ENCODE measurements at places on chromosomes 16 and 17.

- no peak for DNase-seq
Measured at GRCh38 chr17:73936908-73937627, 266.4 kb upstream of the RPL38 start.

- no peak for DNase-seq
Measured at GRCh38 chr16:86180244-86180643, 281.3 kb downstream of the IRF8 start.

DNA sequence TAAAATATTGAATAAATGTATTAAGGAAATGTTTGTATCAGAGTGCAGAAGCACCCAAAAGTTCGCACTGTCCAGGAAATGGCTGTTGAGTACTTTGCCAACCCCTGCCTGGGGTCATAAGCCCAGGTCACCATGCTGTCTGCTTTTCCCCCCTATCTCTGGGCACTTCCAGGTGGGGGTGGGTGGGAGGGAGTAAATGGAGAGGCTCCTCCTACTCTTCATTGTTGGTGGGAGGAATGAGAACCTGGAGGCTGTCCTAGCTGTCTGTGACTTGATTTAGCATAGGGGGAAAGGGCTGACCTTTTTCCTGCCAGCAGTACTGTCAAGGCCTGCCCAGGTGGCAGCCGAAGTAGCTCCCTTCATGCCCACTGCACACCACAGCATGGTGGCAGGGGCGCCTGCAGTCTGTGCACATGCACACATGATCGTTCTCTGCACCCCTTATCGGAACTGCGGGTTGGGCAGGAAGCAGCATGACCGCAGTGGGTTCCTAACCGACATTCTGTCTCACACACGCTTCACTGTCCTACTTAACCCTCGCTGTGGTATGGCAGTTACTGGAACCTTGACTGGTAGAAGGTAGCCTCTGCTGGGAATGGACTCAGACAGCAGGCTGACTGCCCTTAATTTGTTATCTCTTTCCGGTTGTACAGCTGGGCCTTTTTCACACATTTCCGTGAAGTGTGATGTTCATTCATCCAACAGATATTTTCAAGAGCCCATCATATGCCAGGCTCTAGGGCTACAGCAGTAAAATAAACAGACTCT, 41.5 kb downstream of the LDHD start:
- no peak for DNase-seq

DNA sequence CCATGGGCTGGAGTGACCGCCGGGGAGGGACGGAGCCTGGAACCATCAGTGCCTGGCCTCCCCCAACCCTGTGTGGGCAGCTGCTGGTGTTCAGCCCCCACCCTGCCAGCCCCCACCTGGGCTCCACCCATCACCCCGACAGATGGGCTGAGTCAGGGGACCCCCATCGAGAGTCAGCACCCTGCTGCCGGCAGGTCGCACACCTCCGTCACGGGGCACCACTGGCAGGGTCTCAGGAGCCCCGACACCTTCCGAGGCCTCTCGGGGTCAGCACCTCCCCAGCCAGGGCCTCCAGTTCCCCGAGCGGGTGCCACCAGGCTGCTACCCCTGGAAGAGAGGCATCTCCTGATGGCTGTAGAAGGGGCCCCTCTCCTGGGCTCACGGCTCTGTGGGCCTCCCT, 38.3 kb upstream of the ACSF3 start:
- no peak for DNase-seq

GRCh38 chr16:21600031-21600773, 825 bp downstream of the METTL9 start:
- DNase-seq = peak; percentile 49

- no peak for DNase-seq
Measured at GRCh38 chr17:73799781-73800627, 155.8 kb upstream of the SDK2 start.

Measured in EH (cell line).